ENCODE measurements at places on chromosomes 4 and X.

- DNase-seq: no peak
These were observed 108.8 kb upstream of the MYOZ2 start for GRCh38 chr4:119026662-119027444.

DNA sequence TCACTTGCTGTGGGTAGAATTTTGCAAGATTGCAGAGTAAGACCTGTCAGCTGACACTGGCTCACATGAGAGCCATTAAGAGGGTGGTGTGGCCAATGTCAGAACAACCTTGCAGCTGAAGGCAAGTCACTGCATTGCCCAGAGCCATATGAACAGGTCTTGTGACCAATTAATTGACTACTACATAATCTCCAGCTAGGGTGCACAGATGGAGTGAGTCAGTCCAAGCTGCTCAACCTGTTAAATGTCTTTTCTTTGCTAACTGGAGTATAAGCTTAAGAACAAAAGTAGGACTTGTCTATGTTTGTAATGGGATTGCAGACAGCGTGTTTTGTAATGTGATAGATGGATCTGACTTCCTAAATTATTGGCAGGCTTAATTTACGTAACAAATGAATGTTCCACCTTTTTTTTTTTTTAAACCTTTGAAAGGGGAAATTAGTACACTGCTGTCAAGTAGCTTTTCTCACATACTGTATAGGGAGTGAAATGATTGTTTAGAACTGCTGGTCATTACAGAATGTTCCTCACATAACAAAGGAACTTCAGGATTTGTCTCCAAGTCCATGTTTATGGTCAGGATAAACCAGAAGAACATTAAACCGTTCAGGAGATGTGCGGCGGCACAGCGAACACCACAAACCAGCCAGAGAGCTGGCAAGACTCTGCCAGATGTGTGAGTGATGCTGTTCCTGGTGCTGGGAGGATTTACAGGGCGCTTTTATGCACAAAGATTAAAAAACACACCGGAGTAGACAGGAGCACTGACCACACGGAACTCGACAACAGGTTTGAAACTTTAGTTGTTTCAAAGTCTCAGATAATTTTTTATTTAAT is 37.0 kb downstream of the FNIP2 start:
- no peak for DNase-seq

GRCh38 chrX:40729598-40730584 is 5.5 kb downstream of the MED14 start:
- DNase-seq: no peak

DNA sequence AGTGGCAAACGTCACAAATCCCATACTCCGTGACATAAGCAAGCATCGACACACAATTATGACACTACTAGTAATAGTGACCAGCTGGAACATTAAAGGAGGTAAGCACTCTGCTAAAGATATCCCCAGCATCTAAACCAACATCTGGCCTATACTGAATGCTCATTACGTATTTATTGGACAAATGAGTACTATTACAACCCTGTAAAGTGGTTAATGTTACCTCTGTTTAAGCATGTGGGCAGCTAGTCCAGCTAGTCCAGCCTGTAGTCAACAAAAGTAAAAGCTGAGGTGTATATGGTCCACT is 419 bp upstream of the RPGR start:
- no peak for DNase-seq

DNA sequence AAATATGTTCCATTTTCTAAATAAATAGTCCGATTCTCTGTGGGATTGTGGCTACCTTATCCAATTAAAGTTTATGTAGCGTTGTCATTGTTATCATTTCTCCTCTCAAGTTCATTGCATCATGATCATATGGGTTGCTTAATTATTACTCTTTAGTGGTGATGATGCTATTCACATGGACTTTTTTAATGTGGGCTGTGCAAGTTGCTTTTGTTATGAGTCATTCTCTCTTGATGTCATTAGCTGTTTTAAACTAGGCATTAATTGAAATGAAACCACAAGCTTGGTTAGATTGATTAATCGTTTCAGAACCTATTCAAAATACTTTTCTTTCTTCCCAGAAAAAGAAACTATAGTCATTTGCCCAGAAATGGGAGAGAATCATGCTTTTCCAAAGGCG is 38.2 kb downstream of the NHS start:
- no peak for DNase-seq

DNA sequence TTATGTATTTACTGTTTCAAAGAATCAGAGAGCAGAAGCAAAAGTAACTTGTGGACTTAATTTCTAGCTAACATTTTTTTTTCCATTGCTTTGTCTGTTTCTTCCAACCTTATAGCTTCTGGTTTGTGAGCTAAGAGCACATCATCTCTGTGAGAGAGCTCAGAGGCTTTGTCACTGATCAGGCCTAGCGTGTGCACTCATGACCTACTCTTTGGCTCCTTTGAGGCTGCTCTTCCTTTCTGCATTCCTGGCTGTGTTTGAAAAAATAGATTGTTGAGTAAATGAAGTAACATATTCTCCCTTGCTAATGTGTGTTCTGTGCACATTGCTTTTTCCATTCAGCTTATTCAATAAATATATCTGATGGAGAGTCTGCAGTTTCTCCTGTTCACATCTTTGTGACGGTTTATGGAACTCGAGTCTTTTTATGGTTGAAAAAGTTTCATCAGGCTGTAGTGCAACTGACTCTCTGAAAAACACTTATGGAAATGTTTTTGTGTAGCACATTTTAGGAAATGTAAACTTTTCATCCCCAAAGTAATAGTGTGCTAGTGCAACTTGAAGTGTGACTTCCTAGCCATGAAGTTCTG is 133.0 kb downstream of the RAPGEF2 start:
- no peak for DNase-seq

DNA sequence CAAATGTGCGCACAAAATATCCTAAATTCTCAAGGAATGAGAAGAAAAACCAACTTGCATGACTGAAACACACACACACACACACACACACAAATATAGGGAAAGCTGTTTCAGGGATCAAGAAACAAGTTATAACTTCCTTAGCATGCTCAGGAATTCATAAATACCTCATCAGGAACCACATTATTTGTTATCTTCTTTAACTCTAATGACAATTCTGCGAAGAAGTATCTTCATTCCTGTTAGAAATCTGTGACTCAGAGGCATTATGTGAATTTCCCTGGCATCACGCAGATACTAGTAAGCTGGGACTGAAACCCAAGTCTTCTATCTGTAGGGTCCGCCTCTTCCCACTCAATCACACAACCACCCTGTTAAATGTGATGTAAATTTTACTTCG is 30.3 kb downstream of the TMPRSS11A start:
- no peak for DNase-seq

- DNase-seq: no peak
These were observed 542.3 kb upstream of the ADGRL3 start for GRCh38 chr4:60657807-60658206.

DNA sequence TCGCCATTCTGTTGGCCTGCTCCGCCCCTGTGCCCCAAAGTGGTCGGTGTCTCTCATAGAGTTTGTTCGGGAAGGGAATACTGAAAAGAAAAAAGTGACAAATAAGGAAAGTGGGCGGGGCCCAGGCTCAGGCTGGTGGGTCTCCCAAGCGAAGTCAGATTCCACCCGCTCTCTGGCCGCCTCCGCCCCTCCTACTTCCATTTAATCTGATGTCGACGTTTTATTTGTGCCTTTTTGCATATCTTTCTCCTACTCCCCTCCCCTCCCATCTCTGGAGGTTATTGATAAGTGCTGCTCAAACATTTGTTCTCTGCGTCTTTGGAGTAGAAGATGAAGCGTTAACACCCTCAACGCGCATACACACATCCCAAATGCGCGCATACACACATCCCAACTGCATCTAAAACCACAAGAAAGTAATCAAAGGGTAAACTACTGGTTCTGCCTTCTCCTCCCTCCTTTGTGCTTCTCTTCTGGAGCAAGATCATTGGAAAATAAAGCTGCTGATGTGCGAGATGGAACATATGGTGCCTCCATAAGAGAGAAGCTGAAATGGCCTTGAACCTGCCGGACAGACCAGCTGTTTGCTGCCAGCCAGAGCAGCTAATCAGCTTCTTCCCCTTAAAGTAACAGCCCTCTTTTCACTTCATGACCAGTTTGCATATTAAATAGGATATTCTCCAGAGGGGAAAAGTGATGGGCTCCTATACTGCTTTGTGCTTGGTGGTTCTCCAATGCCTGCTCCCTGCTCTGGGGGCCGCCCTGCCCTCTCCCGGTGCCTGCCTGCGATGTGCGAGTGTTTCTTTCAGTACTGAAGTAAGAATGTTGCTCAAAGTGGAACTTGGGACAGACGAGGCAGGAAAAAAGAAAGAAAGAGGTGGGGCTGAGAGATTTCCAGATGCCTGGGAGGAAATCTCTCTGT is 3.1 kb downstream of the MAMLD1 start:
- DNase-seq: no peak

DNA sequence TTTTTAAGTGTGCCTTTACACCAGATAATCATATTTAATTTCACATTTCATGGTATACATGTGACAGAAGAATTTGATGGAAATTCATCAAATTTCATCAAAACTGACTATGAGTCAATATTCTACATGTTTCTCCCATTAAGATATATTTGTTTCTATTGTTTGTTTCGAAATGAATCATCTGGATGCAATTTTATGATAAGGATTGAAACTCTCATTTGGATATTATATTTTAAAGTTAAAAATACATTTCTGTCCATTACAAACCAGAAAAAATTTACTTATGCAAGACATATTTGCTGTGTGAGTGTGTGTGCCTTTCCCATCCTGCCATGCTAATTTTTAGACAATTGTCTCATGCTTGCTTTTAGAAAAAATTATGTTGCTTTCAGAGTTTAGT is 52.2 kb downstream of the SULT1B1 start:
- no peak for DNase-seq

DNA sequence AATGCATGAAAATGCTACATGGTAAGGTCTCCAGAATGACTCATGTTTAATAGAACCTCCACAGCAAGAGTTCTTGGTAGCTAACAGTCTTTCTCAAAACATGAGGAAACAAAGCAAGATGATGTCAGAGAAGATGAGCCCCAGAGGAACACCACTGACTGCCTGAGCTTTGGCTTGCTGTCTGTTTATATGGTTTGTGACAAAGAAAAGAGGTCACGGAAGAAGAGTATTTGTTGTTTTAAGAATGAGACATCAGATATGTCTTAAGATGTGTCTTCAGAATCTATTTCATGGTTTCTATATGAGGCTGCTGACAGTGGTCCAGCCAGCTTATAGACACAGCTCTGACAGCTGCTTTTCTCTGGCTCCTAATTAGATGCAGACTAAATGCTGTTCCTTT is 18.8 kb upstream of the AREG start:
- no peak for DNase-seq

- DNase-seq: no peak
These were observed 4.8 kb downstream of the NOP14 start for GRCh38 chr4:2958446-2958845.

DNA sequence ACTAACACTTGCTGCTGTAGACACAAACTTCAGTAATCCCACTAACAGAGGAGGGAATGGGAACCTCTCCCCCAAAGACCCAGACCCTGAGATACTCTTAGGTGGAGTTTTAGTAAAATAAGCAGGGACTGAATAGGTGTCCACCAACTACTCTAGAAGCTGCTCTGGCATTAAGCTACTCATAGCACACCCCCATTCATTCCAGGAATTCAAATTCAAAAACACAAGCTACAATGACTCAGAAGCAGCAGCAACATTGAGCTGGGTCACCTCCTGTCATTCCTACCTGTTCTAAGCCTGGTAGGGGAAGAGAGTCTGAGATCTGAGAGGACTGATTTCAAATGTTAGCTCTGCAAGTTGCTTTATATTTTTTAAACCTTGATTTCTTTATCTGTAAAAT is 135.4 kb upstream of the FRMPD4 start:
- no peak for DNase-seq

- no peak for DNase-seq
These were observed 45.5 kb downstream of the CLNK start for GRCh38 chr4:10639100-10639499.

DNA sequence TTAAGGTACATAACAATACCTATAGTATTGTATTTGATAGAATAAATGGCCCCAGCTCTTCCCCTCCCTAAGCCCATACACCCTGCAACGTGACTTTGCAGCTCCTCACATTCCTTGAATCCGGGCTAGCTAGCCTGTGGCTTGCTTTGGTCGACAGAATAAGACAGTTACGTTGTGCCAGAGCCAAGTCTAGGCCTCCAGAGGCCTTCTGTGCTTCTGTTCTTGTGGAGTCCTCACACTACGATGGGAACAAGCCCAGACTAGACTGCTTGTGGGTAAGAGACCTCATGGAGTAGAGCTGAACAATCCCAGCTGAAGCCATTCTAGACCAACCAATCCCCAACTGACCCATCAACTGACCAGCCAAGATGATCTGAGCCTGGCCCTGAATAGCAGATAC is 102.4 kb upstream of the PLAC1 start:
- no peak for DNase-seq

- DNase-seq: no peak
These were observed 52.3 kb downstream of the MEPE start for GRCh38 chr4:87884976-87885549.

DNA sequence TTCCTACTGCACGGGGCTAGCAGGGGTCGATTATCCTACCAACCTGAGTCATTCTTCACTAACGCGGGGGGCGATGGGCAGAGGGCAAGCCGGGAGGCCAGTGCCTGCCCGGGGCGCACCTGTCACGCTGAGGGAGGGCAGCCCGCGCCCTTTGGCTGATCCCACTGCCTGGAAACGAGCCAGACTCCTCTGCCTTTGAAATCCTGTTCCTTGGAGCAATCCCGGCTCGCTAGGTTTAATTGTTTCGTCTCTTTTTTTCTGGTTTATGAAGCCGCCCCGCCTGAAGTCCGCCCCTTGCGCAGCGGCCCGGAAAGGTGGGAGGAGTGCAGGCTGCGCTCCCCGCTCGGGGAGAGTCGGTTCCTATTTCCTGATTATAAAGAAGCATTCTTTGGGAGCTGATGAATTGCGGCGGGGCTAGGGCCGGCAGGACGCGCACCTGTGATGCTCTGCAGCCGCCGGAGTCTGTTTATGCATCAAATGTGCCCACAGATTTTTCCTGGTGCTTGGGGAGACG is 484.2 kb downstream of the BCOR start:
- DNase-seq: peak; percentile 66

DNA sequence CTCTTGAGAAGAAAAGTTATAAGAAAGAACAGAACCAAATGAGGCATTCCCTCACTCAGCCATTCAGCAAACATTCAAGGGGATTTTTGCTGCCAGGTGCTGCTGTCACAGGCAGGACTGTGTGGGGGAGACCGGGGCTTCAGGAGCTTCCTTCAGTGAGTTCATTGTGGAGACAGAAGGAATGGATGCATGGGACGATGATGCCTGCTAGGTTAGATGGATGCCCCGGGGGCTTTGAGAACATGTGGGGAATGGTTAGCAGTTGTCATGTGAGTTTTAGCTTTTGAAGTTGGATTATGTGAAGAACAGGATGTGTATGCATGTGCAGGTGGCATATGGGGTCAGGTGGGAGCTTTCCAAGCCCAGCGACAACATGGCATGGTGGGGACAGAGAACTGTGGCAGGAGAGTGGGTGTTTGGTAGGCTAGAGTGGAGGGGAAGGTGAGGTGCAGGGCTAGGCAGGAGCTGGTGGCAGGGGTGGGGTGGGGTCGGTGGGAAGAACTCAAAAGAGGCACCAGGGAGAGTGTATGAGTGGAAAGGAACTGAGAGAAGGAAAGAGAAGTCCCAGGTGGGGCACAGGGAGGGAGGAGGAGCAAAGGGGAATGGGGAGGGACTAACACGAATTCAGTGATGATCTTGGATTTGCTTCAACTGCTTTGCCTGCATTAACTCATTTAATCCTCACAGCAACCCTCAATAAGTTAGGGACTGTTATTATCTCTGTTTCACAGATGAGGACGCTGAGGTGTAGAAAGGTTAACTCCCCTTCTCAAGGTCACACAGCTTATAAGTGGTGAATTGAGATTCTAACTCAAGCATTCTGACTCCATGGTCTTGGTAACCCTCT is 8.4 kb downstream of the DCUN1D4 start:
- no peak for DNase-seq

- no peak for DNase-seq
These were observed 10.1 kb downstream of the SEC24D start for GRCh38 chr4:118825799-118826198.
